ENCODE measurements at places on chromosomes 4 and X.

GRCh38 chr4:81256059-81256970 lies 41.3 kb upstream of the PRKG2 start:
- no peak for DNase-seq

- DNase-seq, result no peak
Measured at GRCh38 chr4:121472937-121473721, 92.3 kb upstream of the QRFPR start.

DNA sequence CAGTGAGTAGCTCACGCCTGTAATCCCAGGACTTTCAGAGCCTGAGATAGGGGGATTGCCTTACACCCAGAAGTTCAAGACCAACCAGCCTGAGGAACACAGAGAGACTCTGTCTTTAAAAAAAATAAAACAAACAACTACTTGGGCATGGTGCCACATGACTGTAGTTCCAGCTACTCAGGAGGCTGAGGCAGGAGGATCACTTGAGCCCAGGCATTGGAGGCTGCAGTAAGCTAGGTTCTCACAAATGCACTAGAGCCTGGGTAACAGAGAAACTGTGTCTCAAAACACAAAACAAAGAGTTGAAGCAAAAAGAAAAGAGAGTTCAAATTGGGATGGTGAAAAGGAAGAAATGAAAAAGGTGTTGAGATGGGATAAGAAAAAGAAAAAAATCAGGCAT lies 10.8 kb downstream of the CAMK2D start:
- no peak for DNase-seq

DNA sequence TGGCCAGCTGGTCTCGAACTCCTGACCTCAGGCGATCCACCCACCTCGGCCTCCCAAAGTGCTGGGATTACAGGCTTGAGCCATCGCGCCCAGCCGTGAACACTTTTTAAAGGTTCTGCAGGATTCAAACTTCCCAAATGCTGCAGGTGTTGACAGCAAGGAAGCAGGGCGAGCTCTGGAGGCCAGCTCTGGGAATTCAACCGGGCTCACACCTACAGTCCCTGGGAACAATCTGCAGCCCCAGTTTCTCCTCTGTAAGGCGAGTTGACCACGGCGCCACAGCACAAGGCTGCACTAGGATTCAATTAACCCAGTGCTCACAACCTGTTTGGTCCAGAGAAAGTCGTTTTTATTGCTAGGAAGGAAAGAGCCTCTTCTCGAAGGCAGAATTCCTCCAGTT lies 1.6 kb downstream of the MTNR1A start:
- no peak for DNase-seq

DNA sequence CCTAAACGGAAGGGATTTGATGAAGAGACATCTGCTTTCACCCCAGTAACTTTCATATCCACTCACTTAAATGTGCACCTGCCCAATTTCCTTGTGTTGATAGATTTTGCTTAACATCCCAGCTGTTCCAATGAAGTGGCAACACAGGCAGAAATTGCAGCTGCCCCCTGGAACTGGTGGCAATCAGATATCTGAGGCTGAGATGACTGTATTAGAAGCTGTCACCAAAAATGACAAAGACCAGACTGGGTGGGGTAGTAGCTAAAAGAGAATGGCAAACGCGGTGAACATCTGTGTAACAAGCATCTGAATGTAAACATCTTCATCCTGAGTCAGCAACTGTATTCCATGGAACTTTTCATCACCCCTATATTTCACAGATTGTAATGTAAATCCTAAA lies 17.1 kb downstream of the GABRA2 start:
- no peak for DNase-seq

DNA sequence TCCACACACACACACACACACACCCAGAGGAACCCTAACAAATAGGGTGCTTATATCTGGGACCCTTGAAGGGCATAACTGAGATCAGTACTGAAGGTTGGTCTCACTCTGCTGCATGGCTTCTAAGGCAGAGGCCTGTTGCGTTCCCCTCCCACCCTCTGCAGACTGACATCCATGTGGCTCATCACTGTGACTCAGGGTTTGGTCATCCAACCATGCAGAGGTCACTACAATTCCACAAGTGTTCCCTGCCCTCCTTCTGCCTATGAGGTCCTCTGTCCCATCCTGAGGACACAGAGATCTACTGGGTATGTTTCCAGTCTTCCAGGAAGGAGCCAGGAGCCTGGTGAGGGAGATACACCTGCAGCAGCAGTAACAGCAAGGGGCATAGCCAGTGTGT lies 55.8 kb downstream of the XAGE2 start:
- DNase-seq, result peak; percentile 55

DNA sequence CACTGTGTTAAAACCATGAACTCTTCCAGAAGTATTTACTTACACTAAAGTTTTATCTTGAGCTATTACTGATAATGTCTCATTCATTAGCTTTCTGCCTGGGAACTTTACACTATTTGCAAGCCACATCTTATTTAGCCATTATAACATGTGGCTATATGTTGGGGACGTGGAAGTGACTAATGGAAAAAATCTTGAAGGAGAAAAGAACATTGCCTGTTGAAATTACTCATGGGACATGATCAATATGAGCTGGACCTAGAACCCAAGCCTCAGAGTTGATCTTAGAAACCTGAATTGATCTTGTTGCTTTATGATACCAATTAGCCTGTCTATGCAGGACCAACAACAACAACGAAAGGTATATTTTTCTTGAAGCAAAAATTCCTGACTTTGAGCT lies 22.5 kb upstream of the ARHGAP6 start:
- DNase-seq, result no peak

GRCh38 chr4:69775321-69775867 lies 15.0 kb upstream of the SULT1B1 start:
- DNase-seq, result no peak

GRCh38 chr4:124055896-124056295 lies 656.6 kb downstream of the ANKRD50 start:
- DNase-seq, result no peak

GRCh38 chrX:134721766-134722532 lies 63.7 kb upstream of the PLAC1 start:
- no peak for DNase-seq

DNA sequence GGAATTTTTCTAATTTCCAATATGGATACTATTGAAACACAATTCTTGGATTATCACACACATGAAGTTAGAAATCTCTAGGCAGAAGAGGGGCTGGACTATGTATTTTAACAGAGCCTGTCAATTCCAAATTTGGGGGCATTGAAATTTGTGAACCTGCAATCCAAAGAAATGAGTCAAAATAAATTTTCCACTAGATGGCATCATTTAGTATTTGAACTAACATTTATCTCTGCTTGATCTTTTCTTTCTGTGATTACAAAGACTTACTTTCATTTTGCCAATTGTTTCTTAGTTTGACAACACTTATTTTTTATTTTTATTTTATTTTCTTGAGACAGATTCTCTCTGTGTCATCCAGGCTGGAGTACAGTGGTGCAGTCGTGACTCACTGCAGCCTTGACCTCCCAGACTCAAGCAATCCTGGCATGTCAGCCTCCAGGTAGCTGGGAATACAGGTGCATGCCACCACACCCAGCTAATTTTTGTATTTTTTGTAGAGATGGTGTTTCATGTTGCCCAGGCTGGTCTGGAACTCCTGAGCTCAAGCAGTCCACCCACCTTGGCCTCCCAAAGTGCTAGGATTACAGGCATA lies 2.7 kb upstream of the PYURF start:
- DNase-seq, result no peak

DNA sequence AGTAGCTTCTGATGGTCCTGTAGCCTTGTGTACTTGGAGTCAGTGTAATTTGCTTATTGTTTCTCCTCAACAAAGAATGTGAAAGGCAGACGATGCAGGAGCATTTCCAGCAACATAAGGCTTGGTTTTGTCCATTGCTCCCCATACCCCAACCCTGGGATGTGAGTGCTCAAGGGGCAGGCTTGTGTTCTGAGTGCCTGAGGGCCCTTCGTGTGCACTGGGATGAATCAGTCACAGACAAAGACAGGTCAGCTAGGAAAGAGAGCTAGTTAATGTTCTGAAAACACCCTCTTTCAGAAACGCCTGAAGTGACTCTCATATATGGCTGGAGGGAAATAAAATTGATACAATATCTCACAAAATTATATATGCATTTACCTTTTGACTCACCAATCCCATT lies 59.1 kb downstream of the PRPS1 start:
- no peak for DNase-seq

DNA sequence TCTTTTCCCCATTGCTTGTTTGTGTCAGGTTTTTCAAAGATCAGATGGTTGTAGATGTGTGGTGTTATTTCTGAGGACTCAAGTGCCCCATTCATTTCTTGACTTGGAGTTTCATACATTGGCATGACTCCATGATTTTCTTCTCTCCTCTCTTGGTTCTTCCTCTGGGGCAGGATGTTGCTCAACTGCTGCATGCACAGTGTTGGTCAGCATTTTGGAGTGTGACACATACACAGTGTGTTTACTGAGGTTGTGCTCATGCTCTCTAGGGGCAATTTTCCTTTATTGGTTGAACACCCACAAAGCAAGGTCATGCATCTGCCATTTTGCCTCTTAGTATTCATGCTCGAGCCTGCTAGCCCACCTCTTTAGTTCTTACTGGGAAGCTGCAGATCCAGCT lies 1993.8 kb downstream of the ARAP2 start:
- peak; percentile 11 for DNase-seq

GRCh38 chr4:48654015-48654664 lies 125.9 kb downstream of the FRYL start:
- DNase-seq, result no peak

- no peak for DNase-seq
Measured at GRCh38 chr4:184096561-184097240, 121.0 kb downstream of the ENPP6 start.

- DNase-seq, result no peak
Measured at GRCh38 chr4:150482581-150482980, 99.4 kb upstream of the MAB21L2 start.

DNA sequence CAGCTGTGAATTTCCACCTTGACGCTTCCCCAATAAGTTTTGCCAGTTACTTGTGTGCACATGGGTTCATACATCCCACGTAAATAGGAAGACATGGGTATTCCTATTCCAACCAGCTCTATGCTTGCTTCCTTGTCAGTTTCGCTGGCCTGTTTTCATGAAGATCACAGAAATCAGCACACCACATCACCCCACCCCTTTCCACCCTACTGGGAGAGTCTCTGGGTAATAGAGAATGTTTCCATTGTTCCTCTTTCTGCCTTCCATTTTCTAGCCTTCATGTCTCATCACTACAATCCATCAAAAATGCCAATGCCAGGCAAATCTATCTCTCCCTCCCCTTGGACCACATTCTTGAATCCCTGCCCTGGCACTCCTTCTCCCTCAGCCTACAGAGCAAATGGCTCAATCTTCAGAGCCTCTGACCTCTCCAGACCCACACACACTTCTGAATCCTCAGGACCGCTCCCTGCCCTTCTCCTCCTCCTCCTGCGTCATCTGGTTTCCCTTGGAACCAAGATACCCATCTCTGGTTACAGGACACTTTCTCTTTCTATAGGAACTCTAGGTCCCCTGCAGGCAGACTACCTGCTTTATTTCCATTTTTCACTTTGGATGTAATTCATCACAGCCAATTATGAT lies 323.3 kb downstream of the DHX15 start:
- DNase-seq, result peak; percentile 21

- peak; percentile 71 for DNase-seq
Measured at GRCh38 chr4:3388471-3389232, 53.1 kb upstream of the HGFAC start.

DNA sequence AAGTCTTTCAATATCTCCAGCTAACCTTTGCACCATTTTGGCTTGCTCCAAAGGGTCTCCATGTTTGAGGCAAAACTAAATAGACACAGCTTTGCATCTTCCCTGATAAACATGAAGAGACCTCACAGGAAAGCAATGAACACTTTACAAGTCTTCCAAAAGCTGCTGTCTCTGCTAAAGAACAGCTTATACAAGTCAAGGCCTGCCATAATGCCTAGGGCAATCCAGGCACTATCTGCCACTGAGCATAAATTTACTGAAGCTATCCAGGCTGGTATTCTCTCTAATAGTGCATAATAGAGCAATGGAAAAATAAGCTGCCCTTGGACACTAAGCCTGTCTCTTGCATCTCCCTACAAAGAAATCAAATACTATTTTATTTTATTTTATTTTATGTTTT lies 60.1 kb upstream of the S100G start:
- no peak for DNase-seq

- no peak for DNase-seq
Measured at GRCh38 chrX:27565992-27566391, 24.2 kb upstream of the DCAF8L2 start.

- no peak for DNase-seq
Measured at GRCh38 chr4:47510506-47511143, 25.6 kb downstream of the ATP10D start.

GRCh38 chr4:144410230-144410783 lies 235.6 kb upstream of the HHIP start:
- DNase-seq, result no peak

- peak; percentile 8 for DNase-seq
Measured at GRCh38 chrX:40434947-40435346, 145.8 kb upstream of the ATP6AP2 start.

DNA sequence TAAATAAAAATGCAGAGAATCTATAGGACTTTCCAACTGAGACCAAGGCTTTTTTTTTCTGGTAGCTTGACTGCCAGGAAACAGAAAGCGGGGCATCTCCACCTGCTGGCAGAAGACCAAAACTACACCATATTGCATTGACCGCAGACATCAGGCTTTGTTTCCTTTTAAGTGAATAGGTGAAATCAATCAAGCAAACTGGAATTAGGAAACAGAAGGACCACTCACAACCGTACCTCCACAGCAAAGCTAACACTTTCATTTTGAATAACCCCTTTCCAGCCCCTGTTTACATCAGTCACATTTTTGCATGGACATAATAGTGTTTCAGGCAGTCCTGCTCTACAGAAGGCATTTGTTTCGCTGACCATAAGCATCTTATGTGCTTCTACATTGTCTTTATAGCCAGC lies 218.2 kb downstream of the IDS start:
- DNase-seq, result peak; percentile 4

DNA sequence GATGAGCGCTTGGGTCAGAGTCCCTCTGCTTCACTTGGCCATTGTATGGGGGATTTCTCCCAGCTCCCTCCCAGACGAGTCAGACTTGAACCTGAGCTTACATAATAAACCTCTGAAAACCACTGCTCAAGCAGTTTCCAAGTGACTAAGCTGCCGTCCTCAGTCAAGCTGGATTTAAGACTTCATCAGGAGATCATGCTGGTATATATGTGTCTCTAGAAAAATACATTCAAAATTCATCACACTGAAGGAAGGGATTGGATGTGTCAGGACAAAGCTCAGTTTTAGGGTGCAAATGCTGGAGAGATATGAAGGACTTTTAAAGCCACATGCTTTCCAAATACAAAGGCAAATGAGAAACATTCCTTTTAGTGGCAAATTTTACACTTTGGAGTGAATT lies 114.3 kb downstream of the QDPR start:
- DNase-seq, result no peak

GRCh38 chrX:15913146-15913545 lies 58.5 kb upstream of the AP1S2 start:
- DNase-seq, result no peak

Data from Daoy (cell line).